ENCODE measurements at places on chromosomes 3 and 15.

GRCh38 chr3:134004841-134005240 lies 24.9 kb downstream of the SLCO2A1 start:
- DNase-seq = no peak

GRCh38 chr3:135272026-135272669 lies 477.1 kb downstream of the EPHB1 start:
- no peak for DNase-seq

DNA sequence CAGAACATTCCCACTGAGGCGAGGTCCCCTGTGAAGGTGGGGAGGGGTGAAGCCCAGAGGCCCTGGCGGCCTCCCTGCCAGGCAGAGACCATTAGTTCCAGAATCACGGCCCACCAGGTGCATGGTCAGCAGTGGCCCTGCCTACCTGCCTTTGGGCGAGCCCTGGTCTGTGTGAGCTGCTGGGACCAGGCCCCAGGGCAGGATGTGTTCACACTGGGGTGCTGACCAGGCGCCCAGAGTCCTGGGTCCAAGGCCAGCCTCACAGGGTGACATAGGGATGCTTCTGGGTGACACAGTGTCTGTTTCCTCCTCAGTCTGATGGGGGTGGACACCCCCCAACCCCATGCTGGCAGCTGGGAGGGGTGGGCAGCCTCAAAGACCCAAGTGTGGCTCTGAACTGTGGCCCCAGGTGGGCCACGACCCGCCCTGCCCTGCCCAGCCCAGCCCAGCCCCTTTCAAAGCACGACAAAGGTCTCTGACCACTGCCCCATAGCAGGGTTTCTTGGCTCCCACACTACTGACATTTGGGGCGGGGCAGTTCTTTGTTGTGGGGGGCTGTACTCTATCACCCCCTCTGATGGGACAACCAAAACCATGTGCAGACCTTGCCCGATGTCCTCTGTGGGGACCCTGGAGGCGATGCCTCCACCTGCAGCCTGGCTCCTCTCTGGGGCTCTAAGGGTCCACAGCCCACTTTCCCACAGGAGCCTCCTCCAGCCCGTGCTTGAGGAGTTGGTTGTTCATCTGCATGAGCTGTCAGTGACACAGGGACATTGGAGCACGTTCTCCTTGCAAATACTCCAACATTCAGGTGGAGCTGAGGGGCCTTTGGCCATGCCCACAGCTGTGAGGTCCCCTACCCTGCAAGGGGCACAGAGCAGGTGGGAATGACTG lies 44.8 kb upstream of the SLC41A3 start:
- DNase-seq = no peak

DNA sequence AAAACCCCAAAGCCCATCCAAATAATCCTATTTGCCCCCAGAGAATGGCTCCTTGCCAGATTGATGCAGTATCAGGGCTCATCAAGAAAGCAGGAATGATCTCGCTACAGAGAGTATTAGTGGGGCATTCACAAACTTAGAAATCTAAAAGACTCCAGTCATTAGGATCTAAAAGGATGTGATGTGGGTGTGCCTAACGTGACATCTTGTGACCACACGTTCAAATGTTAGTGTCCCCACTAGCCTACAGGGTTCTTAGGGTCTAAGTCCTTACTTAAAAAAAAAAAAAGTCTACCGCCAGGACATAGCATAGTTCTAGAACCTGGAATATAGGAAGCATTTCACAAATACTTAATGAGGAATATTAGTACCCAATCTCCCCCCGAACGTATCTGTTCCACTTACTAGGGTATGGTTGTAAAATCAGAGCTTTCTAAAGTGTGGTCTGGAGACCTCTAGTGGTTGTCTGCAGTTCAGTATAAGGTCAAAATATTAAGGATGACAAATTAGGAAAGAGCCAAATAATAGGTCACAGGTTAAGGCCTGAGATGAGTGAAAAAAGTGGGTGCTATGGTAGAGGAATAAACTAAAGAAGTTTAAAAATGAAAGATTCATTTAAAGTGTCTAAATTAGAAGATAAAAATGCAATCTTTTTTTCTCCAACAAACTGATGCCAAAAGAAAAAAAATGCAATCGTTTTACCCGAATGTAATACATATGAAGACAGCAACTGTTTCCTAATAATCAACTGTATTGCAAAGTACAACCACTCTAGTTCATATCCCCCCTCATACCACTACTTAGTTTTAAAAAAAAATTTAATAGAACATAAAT lies 4.2 kb upstream of the CHRM5 start:
- DNase-seq = no peak

DNA sequence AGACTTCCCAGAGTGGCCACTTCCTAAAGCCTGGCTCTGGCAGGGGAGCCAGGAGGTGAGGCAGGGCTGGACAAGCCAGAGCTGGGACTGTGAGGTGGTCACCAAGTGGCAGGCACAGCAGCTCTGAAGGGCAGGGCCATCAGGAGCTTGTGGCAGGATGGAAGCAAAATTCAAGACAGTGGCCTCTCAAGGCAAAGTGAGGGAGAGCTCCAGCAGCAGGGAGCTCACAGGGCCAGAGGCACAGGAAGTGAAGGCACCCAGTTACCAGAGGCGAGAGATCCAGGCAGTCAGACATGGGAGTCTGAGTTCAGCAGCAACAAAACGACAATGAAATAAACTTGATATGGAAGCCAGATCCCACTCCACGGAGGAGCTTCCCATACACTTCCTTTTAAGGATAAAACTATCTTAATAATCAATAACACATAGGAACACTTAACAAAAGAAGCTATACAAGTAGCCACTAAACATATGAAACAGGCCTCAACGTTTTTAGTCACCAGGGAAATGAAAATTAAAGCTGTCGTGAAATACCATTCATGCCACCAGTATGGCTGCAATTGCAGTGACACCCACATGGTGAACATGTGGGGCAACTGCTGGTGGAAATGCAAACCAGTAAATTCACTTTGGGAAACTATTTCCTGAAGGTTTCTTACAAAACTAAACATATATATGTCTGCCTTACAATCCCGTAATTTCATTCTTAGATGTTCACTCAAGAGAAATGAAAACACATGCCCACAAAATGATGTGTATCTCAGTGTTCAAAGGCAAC lies 35.4 kb upstream of the TMEM158 start:
- no peak for DNase-seq

DNA sequence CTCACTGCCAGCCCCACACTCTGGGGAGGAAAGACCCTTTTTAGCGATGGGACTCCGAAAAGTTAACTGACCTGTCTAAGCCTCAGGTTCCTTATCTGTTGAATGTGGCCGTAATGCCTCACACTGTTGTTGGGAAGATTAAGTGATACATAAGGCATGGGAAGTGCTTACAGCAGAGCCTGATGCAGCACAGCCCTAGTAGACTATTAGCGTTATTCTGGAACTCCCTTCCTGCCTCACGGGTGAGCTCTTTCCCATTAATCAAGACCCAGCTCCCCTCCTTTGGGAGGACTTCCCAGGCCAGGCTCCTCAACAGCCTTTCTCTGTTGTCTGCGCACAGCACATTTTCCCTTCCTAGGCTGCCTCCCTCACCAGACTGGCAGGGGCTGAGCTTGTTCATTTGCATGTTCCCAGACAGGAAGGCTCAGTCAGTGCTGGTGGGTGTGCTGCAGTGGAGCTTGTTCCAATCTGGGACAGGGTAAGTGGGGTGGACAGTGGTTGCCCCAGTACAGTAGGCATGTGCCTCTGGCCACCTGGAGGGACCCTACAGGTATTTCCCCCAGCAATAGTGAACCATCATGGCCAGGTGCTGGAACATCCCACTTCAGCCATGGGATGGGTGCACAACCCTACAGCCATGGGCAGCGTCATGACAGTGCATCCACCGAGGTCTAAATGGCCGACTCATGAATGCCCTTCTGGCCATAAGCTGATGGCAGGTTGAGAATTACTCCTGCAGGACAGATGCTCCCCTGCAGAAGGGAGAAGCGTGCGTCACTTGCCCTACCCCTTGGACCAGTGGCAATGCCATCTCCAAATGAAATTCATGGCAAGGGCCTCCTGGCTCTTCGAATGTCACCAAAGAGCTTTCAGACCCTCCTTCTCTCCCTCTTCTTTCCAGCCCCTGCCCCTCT lies 5.8 kb upstream of the PSTPIP1 start:
- DNase-seq = no peak

DNA sequence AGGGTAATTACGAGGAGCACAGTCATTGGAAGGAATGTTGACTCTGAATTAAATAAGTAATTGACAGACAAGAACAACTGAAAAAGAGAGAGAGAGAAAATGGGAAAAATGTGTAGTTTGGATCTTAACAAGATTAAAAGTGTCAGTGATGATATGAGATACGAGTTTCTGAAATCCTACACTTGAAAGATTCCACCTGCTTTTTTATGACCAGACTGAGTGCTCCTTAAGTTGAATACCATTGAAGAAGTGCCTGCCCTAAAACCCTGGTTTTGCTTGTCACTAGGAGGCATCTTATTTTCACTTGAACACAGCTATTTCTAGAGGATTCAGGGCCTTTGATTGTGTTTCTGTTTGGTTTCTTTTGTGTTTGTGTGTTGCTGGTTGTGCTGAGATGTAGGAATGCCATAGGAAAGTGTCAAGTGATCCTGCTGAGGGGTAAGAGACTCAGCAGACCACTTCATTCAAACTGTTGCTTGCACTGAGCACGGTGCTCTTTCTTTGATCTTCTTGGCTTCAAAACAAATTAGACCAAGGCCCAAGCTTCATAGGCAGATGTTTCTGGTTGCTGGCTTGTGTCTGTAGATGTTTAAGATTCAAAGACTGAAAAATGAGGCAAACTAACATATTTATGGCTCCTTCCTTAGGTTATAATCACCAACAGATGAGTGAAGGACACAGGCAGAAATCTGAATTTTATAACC lies 17.2 kb upstream of the ABHD10 start:
- DNase-seq = no peak

- no peak for DNase-seq
These were observed 59.8 kb downstream of the CHSY1 start for GRCh38 chr15:101192081-101192480.

DNA sequence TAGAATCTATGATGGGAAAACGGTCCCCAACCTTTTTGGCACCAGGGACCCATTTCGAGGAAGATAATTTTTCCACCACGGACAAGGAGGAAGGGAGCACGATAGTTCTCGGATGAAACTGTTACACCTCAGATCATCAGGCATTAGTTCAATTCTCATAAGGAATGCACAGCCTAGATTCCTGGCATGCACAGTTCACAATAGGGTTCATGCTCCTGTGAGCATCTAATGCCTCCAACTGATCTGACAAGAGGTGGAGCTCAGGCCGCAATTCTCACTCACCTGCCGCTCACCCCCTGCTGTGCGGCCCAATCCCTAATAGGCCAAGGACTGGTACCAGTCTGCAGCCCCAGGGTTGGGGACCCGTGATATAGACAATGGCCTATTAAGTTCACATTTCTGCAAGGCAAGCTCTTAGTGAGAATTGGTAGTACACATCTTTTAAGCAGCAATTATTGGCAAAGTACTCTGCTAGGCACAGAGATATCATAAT lies 26.5 kb downstream of the CD200R1 start:
- DNase-seq = no peak

DNA sequence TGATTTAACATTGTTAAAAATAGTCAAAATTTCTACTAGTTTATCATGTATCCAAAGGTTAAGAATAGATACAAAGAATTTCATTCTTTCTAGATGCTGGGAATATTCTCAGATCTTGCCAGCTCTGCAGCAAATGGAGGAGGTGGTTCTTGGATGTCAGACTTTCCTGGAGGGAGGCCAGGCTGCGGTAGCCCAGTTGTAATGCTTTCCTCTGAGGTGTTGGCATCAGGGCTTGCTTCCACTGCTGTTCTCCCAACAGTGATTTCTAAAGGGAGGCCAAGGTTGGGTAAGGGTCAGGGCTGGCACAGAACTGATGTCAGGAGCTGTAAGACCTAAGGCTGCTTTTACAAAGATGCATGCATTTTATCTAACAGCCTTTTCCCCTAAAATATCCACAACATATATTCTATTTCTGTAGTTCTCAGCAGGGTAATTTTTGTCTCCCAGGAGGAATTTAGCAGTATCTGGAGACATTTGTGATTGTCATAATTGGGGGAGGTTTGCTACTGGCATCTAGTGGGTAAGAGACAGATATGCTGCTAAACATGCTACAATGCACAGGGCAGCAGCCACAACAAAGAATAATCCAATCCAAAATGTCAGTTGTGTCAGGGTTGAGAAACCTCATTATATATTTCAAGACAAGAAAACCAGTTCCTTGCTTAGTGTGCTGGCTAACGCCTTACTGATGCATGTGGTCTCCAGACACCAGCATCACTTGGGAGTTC lies 42.0 kb upstream of the SPTSSB start:
- no peak for DNase-seq

DNA sequence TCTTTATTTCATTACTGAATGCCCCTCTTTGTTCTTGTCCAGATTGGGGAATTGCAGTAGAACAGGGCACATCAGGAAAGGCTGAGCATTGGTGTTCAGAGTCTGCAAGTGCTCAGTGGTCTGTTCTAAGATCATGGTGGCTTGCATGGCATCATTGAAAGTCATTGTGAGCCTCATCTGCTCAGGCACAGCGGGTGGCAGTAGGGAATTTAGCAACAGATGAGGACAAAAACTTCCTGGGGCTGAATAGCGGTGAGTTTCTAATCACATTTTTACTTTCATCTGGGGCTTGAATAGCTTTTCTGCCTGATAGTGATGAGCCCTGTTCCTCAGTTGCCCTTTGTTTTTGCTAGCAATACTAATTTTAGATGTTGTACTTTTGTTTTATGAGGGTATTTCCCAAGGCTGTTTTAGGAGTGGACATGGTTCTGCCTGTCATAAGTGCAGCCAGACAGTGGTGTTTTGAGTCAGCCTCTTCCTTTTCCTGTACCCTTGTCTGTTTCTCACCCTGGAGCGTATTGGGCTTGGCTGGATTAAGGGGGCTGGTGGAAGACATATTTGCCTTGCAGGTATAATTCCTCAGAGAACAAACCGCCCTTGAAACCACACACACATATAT lies 127.2 kb upstream of the IL12A start:
- DNase-seq = no peak

- no peak for DNase-seq
These were observed 160.1 kb upstream of the SATB1 start for GRCh38 chr3:18585004-18585968.

DNA sequence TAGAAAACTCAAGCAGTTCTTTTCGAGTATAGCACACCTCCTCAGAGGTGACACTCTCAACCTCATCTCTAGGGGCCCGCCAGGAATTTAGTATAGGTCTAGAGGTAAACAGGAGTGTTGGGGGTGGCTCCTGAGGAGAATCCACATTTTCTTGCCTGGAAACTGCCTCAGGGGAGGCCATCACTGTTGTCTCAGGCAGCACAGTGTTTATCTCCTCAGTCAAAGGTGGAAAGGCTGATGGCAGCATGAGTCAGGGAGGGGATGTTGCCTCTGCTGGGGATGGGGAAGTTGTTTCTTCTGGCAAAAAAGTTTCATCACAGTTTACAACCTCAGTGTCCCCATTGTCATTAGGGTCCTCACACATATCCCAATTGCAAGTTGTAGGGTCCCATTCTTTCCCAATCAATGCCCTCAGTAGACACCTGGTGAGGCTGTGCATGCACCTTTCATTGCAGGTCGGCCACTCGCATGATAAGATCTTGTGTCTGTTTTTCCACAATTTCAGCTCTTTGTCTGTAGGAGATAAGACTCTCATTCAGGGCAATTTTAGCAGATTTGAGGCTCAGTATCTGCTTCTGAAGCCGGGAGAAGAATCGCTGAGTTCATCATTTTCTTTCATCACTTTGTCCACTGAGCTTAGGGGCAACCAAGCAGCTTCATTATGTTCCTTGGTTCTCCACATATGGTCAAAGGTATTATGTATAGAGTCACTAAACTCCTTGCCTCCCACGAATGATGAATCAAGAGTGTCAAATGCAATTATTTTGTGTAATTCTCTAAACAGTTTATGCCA lies 25.8 kb downstream of the NAALADL2 start:
- no peak for DNase-seq
